Smooth muscle cell of the coronary artery (primary cell): ENCODE measurements at places on chromosomes 3 and 15. TPM values are rescaled to one million over a fixed set of nuclear protein-coding genes. Genes with fewer than 3 reads are reported as not detected.

AADACL2 gene
- total RNA-seq = not detected in 2 replicates

AP2M1 gene
- total RNA-seq = 739 and 849 TPM in 2 replicates

PIK3CA gene
- 18.0 and 25.3 TPM in 2 replicates for total RNA-seq

MAP6D1 gene
- 0.35 and 0.90 TPM in 2 replicates for total RNA-seq

SLC9A9 gene
- total RNA-seq = 1.8 and 26.1 TPM in 2 replicates

GOLGA6L7 gene
- total RNA-seq = not detected in 2 replicates

CCR5 gene
- total RNA-seq = not detected in 2 replicates

ZIC1 gene
- total RNA-seq = 1.6 TPM in 1 of 2 replicates, not detected in the other

RETNLB gene
- not detected in 2 replicates for total RNA-seq

SLC24A5 gene
- not detected in 2 replicates for total RNA-seq

KCNMB3 gene
- 0.75 and 1.3 TPM in 2 replicates for total RNA-seq

KLF15 gene
- 1.1 and 2.6 TPM in 2 replicates for total RNA-seq
